ENCODE measurements at places on chromosomes 13 and 19.

DNA sequence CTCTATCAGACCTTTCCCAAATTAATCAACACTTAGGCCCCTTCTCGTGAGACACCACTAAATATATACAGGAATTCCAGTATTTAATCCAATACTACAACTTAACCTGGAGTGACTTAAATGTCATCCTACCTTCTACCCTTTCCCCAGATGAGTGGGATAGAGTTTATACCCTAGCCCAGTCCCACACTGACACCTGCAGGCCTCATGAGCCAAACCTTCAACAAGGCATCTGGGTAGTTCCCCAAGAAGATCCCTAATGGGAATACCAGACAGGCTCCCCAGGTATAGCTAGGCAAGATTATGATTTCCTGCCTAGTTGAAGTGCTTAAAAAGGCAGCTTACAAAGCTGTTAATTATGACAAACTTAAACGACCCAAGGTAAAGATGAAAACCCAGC, 15.9 kb downstream of the ZNF83 start:
- no peak for DNase-seq

DNA sequence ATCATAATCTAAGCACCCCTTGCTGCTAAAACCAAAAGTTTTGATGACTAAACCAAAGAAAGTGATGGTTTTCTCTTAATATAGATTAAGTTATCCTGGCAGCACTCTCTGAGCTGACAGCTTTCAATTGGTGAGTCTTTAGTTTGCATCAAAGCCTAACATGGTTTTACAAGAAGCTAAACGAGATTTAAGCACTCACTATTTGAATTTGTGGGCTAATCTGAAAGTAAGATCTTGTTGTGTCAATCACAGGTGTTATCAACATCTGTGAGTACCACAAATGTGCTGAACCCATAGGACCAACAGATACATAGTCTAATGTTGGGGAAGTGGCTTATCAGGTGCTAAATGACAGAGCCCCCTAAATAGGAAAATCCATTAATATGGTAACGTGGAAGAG, 223.9 kb downstream of the LHFPL6 start:
- DNase-seq: no peak

GRCh38 chr19:50906217-50906616, 5.0 kb downstream of the KLK4 start:
- no peak for DNase-seq

- DNase-seq: peak; percentile 98
Observed at GRCh38 chr19:34274827-34275625, 20.7 kb downstream of the GARRE1 start.

GRCh38 chr13:95570016-95570415, 17.5 kb downstream of the CLDN10 start:
- no peak for DNase-seq
